ENCODE measurements at places on chromosomes 4 and X.

DNA sequence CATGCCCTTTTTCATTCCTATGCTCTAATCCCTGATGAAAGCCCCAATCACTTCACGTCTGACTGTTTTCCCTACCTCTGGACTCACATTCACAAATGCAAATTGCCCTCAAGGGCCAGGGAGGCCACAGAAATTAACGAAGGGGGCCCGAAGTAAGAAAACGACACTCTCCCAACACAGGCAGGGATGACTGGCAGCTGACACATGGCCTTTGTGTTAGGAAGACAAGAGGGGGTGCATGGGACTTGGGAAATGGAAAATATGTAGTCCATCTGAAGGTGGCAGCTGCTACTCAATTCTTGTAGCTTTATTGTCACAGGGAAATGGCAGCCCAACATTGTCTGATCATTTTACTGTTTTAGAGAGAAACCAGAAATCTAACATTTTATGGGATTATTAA, 12.3 kb upstream of the SPARCL1 start:
- DNase-seq = no peak

- no peak for DNase-seq
These were observed 76.1 kb upstream of the SH3RF1 start for GRCh38 chr4:169346840-169347239.

DNA sequence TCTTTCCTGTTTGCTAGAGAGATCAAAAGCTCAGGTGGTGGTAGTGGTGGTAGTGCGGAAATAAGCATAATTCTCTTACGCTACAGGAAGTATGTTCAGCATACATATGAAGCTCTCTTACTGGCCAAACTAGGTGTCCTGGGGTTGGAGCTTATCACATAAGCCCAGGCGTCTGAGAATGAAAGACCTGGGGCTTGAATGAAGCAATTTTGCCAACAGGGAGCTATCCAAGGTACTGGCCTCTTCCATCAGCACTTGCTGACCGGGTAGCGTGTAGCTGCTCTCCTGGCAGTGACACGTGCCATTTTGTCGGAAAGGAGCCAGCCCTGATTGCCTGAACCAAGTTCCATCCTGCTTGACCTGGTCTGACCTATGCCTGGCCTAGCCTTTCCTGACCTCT, 65.9 kb upstream of the HPF1 start:
- DNase-seq = no peak

DNA sequence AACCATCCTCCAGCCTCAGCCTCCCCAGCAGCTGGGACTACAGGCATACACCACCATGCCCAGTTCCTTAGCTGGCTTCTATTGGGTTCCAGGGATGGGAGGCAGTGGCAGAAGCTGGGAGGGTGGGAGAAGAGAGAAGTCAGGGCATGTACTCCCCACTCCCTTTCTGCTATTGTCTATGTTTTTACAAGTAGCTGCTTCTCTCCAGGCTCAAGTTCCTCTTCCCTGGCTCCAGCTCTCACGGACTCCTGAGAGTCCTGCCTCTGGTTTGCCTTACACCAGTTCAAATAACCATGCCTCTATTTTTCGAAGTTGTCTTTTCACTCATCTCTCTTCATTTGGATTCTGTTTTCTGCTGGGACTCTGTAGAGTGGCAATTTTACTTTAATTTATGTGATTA, 2.9 kb downstream of the TBC1D9 start:
- no peak for DNase-seq

DNA sequence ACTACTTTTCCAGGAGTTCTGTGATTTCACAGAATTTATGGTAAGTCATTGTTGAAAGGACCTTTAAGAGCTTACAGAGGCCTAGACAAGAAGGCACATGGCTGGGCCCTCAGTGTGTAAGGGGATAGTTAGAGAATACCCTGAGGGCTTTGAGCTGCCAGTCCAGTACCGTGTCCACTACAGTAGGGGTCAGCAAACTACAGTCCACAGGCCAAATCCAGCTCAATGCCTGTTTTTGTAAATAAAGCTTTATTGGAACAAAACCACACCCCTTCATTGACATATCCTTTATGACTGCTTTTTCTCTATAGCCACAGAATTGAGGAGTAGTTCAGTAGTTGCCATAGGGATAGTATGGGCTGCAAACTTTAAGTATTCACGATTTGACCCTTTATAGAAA, 176.2 kb downstream of the MID1 start:
- DNase-seq = no peak

DNA sequence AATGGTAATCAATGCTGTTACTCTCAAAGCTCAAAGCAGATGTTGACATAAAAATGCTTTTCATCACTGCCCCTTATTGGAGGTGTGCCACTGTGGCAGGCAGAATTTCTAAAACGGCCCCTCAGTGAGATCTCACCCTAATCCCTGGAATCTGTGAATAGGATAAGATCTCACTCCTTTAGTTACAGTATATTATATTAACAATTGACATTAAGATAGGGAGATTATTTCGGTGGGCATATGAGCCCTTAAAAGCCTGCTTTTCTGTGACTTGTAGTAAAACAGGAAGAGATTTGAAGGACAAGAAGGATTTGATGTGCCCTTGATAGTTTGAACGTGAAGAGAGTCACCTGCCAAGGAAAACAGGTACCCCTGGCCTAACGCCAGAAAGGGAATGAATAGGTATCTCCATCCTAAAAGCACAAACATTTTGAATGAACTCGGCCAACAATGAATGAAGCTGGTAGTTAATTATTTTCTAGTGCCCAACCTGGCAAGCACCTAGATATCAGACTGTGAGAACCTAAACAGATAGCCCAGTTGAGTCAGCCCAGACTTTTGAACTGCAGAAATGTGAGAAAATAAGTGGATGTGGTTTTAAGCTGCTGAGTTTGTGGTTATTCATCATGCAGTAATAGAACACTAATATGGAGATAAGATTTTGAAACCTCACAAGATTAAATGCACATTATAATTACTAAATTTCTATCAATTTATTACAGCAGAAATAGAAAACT, 881.6 kb downstream of the PCDH18 start:
- no peak for DNase-seq

- DNase-seq = peak; percentile 6
These were observed 7.3 kb downstream of the TREX2 start for GRCh38 chrX:153438532-153438931.

GRCh38 chrX:74445099-74445498, 23.8 kb downstream of the SLC16A2 start:
- DNase-seq = no peak

GRCh38 chr4:147777456-147778091, 45.7 kb downstream of the ARHGAP10 start:
- DNase-seq = no peak

GRCh38 chr4:6926081-6926480, 16.5 kb downstream of the TBC1D14 start:
- DNase-seq = no peak

- no peak for DNase-seq
These were observed 79.9 kb downstream of the CHST7 start for GRCh38 chrX:46653482-46653881.

DNA sequence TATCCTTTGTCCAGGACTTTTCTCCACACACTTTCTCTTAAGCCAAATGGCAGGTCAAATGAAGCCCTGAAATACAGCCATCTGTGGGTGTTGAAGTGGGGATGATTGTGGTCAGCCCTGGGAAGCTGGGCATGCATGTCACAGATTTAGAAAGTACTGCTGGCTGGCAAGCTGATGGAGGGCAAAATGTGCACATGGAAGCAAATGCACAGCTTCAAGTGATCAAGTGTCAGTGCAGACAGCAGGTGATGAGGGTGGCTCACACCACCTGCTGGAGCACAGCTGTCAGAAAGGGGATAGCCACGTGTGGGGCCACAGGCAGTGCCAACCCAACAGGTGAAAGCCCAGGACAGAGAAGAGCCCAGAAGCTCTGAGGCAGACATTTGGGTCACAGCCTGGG, 40.3 kb upstream of the ATXN3L start:
- DNase-seq = no peak
